ENCODE measurements at places on chromosomes 6 and 20. TPM values are rescaled to one million over a fixed set of nuclear protein-coding genes. Genes with fewer than 3 reads are reported as not detected.

Gene SLC13A3
- polyA plus RNA-seq, result 0.22 TPM

Gene PDYN
- polyA plus RNA-seq, result not detected

Gene NRSN1
- 0.04 TPM for polyA plus RNA-seq

Gene SNX21
- polyA plus RNA-seq, result 9.3 TPM

Gene TOMM34
- polyA plus RNA-seq, result 18.5 TPM
